ENCODE measurements at places on chromosomes 11 and 22.
A peak's percentile ranks its signal among the peaks of the same experiment; 100 is the strongest.

DNA sequence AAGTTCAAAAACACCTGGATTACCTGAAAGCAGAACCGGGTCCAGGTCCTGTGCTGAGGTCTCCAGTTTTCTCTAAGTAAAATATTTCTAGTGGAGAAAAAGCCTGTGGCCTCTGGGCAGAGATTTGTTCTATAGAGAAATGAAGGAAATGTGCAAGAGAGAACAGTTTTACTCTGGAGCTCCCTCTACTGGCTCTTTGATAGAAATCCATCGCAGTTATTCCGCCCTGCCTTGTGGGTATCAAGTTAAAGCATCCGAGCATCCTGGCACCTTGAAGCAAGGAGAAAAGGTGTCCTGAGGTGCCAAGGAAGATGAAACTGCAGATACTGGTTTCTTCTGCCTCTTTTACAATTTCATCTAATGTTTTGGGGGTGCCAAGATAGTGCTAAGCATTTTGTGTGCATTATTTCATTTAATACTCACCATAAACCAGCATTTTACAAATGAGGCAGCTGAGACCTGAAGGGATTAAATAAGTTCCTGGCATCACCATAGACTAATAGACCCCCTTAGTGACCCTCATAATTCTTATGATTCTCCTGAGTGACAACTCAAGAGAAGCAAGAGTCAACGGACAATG lies 113.1 kb upstream of the HSD17B12 start:
- no peaks in the 10 kb centered on the region for H3K36me3 ChIP-seq
- peaks cover 31% of the 10 kb centered on the region for H3K27me3 ChIP-seq
- no peaks in the 10 kb centered on the region for H3K4me1 ChIP-seq
- no peak for DNase-seq
- no peak overlapping the region for H3K4me3 ChIP-seq
- H3K27ac ChIP-seq: no peak overlapping the region

DNA sequence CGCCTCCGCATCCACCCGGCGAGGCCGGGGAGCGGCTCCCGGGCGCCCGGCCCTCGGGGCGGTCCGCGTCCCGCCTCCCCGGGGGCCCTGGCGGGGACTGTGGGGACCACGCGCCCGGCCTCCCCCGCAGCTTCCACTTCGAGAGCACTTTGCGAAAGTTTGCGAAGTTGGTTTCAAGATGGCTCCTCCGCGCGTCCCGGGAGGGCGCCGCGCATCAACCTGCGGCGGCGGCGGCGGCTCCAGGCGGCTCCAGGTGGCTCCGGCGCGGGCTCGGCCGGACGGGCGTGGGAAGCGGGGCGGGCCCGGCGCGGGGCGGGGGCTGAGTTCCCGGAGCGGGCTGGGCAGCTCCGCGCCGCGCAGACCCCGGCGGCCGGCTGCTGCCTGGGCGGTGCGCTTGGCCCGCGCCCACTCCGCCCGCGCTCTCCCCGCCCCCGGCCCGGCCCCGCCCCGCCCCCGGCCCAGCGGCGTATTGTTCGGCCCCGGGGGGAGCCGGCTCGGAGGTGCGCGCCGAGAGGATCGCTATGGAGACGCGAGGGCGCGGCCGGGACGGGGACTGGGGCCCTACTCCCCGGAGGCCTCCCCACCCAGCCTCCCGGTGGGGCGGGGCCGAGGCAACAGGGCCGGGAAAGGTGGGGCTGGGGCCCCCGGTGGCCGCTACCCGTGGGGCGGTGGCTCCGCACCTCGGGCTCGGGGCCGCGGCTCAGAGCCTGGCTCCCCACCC lies at the start of gene CELSR1:
TSS of gene CELSR1 (minus strand) at position 396 of the 721 bp plus-strand sequence. CDS start 450 bp downstream, outside the sequence.
- no peak within 1 kb of the TSS for H3K27ac ChIP-seq
- H3K4me1 ChIP-seq: peaks cover 5% of the 10 kb centered on the region
- no peak within 1 kb of the TSS for H3K4me3 ChIP-seq
- H3K27me3 ChIP-seq: peaks cover 36% of the 10 kb centered on the region

GRCh38 chr11:1267441-1268100 lies 41.9 kb downstream of the TOLLIP start:
- H3K4me1 ChIP-seq: peaks cover 6% of the 10 kb centered on the region
- H3K27ac ChIP-seq: no peak overlapping the region
- no peak overlapping the region for H3K4me3 ChIP-seq
- H3K36me3 ChIP-seq: peaks cover 4% of the 10 kb centered on the region
- H3K27me3 ChIP-seq: no peaks in the 10 kb centered on the region

- H3K4me1 ChIP-seq: peaks cover 3% of the 10 kb centered on the region
- H3K36me3 ChIP-seq: no peaks in the 10 kb centered on the region
- H3K4me3 ChIP-seq: no peak overlapping the region
- peaks cover 2% of the 10 kb centered on the region for H3K27me3 ChIP-seq
- H3K27ac ChIP-seq: no peak overlapping the region
Measured at GRCh38 chr11:74283580-74284180, 27.8 kb downstream of the P4HA3 start.

DNA sequence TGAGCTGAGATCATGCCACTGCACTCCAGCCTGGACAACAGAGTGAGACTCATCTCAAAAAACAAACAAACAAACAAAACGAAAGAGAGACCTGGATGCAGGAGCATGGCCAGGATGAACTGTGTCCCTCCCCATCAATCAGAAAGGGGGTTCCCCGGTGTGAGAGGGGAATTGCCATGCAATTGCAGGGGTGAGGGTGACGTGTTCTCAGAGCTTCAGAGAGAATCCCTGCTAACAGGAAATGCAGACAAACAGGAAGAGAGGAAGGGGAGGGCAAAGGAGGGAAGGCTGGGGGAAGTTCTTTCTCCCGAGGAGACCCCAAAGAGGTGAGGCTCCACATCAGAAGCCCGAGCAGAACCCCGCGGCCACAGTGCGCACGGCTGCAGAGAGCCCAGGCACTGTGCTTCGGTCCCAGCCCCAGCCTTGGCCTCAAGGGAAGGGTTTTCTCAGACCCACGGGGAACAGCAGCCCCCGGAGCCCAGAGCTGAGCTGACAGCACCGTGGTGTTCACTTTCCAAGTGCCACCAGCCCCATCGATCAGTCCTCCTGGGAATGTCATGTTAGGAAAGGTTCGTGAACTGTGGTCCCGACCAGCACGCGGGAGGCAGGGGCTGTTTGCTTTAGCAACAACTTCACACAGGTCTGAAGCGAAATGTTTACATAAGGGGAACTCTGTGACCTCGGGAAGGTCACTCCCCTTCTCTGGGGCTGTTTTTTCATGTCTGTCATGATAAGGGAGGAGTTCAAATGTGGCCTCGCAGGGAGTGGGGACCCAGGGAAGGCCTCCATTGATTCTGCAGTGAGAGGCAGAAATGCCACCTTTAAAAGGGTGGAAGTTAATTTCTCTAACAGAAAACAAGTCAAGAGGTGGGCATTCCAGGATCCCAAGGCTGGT lies 108.0 kb upstream of the ANO1 start:
- no peak overlapping the region for H3K4me3 ChIP-seq
- peaks cover 2% of the 10 kb centered on the region for H3K27me3 ChIP-seq
- H3K27ac ChIP-seq: peak overlapping the region; percentile 60
- H3K4me1 ChIP-seq: peaks cover 6% of the 10 kb centered on the region

DNA sequence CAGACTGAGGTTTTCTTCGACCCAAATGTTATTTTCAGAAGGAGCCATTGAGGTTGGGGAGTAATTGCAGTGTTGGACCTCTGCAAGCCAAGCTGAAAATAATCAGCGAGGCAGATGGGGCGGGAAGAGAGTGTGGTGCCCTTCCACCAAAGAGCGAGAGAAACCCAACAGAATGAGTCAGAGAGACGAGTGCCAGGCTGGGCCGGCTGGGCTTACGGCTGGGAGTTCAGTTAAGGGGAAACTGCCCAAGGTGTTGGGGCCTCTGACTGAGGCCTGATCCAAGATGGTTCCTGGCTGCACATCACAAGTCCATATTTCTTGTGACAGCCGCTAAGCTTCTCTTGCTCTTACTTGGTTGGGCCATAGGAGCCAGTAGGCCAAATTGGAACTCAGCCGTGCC lies 30.4 kb upstream of the CREB3L1 start:
- H3K27ac ChIP-seq: no peak overlapping the region
- H3K36me3 ChIP-seq: no peaks in the 10 kb centered on the region
- peaks cover 15% of the 10 kb centered on the region for H3K4me1 ChIP-seq
- H3K27me3 ChIP-seq: no peaks in the 10 kb centered on the region
- no peak overlapping the region for H3K4me3 ChIP-seq
- DNase-seq: no peak

DNA sequence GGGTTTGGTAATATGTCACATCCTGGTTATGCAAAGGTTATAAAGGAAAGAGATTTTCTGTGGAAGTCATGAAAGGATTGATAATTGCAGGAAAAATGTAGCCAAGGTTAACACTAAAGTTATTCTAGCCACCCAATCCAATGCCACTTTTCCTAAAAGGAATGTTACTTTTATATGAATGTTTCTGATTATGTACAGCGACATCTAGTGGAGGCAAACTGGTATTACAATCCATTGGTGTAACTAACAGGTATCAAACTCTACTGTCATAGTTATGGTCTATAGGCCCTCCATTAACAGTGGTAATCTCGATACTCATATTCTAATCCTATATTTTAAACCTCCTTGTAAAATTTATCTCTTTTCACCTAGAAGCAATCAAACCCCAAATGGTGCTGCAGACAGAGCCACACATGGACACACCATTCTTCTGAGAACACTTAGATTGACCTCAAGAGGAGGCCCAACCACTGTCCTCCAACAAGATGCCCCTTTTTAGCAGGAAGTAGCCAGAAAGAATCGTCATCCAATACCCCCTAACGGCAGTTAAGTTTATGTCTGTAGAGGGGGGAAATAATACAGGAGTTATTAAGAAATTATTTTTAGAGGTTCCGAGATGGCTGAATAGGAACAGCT lies 74.9 kb upstream of the RAG2 start:
- no peak overlapping the region for H3K4me3 ChIP-seq
- no peak for DNase-seq
- no peaks in the 10 kb centered on the region for H3K36me3 ChIP-seq
- H3K27me3 ChIP-seq: no peaks in the 10 kb centered on the region
- no peaks in the 10 kb centered on the region for H3K4me1 ChIP-seq

- no peak overlapping the region for H3K4me3 ChIP-seq
- DNase-seq: no peak
- no peak overlapping the region for H3K27ac ChIP-seq
- H3K4me1 ChIP-seq: peaks cover 2% of the 10 kb centered on the region
Measured at GRCh38 chr11:12077535-12078280, 32.7 kb upstream of the MICAL2 start.

GRCh38 chr11:91686700-91687099 lies 537.9 kb upstream of the FAT3 start:
- DNase-seq: no peak
- H3K27me3 ChIP-seq: no peaks in the 10 kb centered on the region
- H3K4me1 ChIP-seq: no peaks in the 10 kb centered on the region
- H3K4me3 ChIP-seq: no peak overlapping the region
- H3K27ac ChIP-seq: no peak overlapping the region

DNA sequence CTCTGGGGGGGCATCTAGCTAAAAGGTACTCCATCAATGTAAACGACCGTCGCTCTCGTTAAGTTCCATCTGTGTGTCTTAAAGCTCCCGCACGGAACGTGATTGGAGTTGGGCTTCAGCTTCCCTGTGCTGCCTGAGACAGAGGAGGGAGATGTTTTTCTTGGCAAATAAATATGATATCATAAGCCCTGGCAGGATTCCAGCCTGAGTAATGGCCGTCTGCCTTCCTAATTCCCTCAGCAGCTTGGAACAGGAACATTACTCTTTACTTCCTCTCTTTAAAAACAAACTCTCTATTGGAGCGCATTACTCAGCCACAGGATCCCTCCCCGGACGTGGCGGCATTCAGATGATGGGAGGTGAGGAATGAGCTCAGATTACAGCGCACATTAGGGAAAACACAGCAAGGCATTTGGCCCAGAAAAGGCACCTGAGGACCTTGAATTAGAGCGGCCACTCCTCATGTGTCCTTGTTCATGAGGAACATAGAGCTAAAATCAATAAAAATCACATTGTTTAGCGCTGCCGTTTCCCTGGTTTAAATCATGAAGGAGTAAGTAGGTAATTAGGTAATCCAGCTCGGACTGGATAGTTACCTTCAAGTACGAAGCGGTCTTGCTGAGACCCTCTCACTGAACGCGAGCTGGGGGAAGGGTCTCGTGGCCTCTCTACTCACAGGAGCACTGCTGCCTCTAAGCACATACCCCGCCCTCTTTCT lies 230.4 kb downstream of the ST3GAL4 start:
- H3K36me3 ChIP-seq: no peaks in the 10 kb centered on the region
- H3K27me3 ChIP-seq: no peaks in the 10 kb centered on the region
- H3K4me1 ChIP-seq: no peaks in the 10 kb centered on the region
- no peak overlapping the region for H3K27ac ChIP-seq
- DNase-seq: no peak

DNA sequence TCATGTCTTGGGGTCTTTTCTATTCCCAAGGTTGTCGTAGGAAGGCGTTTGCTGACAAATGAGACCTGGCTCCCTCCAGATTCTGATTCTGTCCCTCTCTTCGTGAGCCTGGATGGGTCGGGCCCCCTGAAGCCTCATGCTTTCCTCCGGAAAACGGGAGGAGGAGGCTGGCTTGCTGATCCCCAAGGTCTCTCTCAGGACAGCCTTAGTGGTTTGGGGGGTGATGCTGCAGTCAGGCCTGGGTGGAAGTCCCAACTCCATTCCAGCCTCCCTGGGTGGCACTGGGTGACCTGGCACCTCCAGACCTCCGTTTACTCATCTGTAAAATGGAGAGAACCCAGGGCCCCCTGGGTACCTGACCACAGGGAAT lies 23.4 kb upstream of the SMIM38 start:
- no peaks in the 10 kb centered on the region for H3K27me3 ChIP-seq
- no peaks in the 10 kb centered on the region for H3K4me1 ChIP-seq
- peaks cover 2% of the 10 kb centered on the region for H3K36me3 ChIP-seq
- DNase-seq: no peak

DNA sequence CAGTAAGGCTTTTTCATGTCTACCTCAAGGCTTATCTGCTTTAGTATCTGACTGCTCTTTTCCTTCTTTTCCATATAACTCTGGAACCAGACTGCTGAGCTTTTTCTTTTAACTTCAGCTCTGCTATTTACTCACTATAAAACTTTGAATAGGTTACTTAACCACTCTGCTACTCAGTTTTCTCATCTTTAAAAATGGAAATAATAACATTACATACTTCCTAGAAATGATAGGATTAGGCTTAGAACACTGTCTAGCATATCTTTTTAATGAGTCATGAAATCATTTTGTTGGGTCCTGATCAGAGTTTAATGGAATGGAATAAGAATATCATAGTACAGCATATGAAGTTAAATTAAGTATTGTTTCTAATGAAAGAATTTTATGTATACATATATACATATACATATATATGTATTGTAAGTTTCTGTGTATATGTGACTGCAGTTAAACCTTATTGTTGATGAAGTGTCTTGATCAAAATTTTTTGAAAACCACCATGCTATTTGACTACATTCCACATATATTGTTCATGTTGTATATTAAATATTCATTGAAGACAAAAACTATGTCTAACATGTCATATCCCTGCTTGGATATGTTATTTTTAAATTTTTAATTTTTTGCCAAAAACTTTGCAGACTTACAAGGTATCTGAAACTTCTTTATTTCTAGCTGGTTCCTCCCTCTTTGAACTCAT lies 120.2 kb downstream of the METTL15 start:
- no peak overlapping the region for H3K27ac ChIP-seq
- no peaks in the 10 kb centered on the region for H3K27me3 ChIP-seq
- H3K4me1 ChIP-seq: peaks cover 4% of the 10 kb centered on the region
- DNase-seq: no peak

- H3K27me3 ChIP-seq: no peaks in the 10 kb centered on the region
- no peaks in the 10 kb centered on the region for H3K36me3 ChIP-seq
- no peaks in the 10 kb centered on the region for H3K4me1 ChIP-seq
- H3K4me3 ChIP-seq: no peak overlapping the region
- DNase-seq: no peak
- no peak overlapping the region for H3K27ac ChIP-seq
Measured at GRCh38 chr22:27689664-27690063, 111.9 kb downstream of the MN1 start.

Measured in T-helper 2 cell treated with Interferon-gamma antibody and Interleukin-4, amounts not matched to agents 5 μg/mL and 100 μg/mL, for 36 hours (primary cell).